Amniotic epithelial cell (primary cell): ENCODE measurements at places on chromosomes 2 and 18.
A peak's percentile ranks its signal among the peaks of the same experiment; 100 is the strongest.

DNA sequence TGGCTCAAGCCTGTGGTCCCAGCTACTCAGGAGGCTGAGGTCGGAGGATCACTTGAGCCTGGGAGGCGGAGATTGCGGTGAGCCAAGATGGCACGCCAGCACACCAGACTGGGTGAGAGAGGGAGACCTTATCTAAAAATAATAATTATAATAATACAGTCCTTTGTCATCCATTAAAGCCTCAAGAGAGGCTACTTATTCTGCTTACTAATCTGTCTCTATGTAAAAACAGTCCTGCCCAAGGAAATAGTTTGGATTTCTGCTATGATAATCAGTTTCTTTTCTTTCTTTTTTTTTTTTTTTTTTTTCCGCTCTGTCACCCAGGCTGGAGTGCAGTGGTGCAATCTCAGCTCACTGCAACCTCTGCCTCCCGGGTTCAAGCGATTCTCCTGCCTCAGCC is 228.3 kb downstream of the C1D start:
- peak; percentile 43 for DNase-seq

- DNase-seq, result no peak
Measured at GRCh38 chr2:6231166-6231565, 539.0 kb downstream of the SOX11 start.

DNA sequence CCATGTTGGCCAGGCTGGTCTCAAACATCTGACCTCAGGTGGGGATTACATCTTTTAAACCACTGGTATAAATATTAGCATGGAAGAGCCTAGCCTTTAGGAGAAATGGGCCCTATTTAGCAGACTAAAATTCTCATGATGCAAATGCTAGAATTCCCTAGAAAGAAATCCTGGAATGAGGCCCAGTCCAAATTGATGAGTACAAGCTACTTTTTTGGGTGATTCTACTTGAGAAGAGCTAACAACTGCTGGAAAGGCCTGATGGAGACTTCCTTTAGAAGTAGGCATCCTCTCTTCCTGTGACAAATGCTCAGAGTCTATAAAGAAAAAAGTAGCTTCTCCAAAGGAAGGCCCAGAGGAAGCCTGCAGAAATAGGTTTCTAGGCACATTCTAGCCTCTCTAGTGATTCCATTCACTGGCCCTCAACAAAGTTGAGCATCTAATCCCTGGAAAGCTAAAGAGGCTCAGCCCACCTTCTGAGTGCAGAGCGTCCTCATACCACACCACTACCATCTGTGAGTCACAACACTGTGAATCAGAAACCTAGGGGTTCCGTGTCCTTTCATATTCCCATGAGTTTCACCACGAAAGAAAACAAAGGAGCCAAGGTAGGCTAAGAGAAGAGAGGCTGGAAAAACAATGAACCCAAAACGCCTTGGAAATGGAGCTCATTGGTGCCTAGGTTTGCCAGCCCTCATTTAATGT is 183.1 kb downstream of the C1D start:
- peak; percentile 63 for DNase-seq

- no peak for DNase-seq
Measured at GRCh38 chr18:2121224-2121623, 450.1 kb downstream of the METTL4 start.

GRCh38 chr2:197940382-197940781 is 136.0 kb downstream of the PLCL1 start:
- DNase-seq, result no peak

DNA sequence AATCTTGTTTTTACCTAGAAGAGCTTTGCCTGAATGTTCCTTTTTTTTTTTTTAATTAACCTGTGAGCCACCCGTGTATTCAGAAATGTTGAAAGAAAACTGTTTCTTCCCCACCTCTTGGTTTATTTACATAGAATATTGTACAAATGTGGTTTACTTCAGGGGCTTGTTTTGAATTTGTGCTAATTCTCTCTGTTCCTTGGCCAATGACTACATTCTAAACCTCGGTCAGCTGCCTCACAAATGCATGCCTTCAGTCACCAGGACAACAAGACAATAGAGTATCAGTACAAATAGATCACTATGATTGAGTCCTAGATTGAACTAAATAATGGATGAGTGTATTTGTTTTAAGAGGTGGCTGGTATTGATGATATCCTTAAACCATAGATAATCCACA is 36.0 kb downstream of the AGFG1 start:
- no peak for DNase-seq

GRCh38 chr2:80893711-80894110 is 589.2 kb upstream of the LRRTM1 start:
- DNase-seq, result no peak

DNA sequence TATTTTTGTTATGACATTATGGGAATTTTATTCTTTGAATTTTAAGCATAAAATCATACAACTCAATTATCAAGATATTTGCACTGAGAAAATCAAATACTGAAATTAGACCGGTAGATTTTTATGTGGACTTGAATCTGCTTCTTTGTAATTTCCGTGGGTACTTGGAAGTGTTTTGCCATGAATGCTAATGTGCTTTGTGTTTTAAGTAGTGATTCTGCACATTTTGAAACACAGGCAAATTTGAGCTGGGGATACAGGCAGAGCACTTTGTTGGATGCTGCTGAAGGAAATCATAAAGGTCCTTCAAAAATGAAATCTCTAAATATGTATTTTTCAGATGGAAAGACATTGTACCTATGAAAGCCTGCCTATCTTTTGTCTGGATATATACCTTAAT is 446.3 kb upstream of the POU3F3 start:
- DNase-seq, result no peak

DNA sequence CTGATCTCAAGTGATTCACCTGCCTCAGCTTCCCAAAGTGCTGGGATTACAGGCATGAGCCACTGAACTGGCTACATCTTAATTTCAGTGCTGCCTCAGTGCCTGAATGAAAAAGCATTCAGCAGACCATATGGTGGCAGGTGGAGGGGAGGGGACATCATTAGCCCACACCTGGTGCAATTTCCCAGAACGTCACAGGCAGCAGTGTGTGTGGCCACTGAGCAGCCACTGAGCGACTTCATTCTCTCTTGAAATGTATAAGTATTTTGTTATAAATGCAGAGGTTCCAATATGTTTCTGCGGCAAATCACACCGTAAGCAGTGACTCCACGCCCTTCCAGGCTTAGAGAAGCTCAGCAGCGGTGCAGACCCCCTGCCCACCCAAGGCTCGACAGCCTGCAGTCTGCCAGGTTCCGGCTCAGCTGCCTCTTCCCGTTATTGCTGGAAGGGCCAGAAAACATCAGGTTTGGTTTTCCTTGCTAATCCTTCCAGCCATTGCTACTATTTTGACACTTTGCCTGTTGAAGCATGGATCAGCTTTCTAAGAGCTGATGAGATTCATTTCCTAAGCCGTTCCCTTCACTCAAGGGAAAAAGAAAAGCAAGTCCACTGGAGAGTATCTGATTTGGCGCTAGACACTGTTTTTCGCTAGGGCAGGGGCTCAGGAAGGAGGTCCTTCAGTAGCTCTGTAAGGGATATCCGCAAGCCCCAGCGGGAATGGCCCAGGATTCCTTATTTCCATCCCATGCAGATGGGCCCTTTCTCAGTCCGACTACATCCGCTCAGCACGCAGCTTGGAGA is 250.7 kb downstream of the VAPA start:
- no peak for DNase-seq
